ENCODE measurements at places on chromosomes 5 and 9.
A peak's percentile ranks its signal among the peaks of the same experiment; 100 is the strongest.

DNA sequence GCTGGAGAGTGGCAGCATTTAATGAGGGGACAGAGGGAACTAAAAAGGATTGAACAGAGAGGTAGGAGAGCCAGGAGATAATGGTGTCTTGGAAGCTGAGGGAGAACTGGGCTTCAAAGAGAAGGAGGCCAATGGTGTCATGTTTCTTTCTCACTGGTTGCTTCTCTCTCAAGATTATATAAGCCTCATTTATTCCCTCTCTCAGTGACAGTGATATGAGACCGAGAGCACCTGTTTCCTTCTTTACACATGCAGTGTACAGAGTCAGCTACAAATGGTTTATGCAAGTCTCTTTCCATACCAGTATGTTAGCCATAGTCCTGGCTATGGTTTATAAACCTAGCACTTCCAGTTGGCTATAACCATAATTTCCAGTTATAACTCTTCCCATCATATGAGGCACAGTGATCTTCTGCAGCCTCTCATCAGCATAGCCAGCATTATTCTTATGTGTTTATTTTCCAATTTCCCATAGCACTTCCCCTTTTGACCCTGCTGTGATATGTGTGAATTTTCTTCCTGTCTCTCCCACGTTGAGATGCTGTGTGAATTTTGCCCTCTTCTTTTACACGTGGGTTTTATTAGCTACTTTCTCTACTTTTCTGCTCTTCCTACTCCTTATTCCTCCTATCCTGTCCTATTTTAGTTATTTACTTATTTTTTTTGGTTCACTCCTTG is 71.2 kb downstream of the UNC13B start:
- no peak for DNase-seq

- peak; percentile 19 for DNase-seq
These were observed 63.3 kb upstream of the SLCO6A1 start for GRCh38 chr5:102561894-102562760.

DNA sequence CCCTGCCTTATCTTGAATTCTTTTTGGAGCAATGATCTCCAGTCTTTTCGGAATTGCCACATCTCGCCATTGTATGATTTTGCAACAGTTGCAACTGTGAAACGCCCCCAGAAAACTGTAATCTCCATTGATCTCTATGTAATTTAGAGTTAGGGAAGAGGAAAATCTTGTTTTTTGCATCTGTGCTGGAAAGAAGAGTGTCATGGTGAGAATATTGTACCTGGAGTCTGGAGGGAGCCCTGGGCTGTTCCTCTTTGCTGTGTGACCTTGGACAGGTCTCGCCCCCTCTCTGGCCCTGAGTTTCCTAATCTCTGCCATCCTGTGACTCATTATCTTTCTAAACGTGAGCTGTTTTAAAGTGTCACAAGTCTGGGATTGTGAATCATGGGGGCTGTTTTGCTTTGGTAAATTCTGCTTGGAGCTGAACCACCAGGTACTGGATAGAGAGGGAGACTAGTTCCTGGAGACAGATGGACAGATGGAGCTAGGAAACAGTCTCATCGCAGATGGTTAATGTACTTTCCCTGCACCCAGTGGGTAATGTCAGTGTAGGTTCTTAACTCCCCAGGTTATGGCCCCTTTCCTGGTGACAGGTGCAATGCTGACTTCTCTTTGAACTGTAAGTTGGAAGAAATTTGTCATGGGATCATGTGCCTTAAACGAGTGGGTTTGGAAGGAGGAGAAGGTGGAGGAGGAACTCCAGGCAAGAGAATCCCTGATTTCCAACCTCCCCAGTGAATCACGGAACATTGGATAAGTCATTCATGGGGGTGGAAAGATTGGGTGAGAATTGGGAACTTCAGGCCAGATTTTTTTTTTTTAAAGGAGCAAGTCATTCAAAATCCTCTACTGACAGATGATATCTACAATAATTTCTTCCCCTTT is 19.6 kb downstream of the PPARGC1B start:
- DNase-seq, result no peak

DNA sequence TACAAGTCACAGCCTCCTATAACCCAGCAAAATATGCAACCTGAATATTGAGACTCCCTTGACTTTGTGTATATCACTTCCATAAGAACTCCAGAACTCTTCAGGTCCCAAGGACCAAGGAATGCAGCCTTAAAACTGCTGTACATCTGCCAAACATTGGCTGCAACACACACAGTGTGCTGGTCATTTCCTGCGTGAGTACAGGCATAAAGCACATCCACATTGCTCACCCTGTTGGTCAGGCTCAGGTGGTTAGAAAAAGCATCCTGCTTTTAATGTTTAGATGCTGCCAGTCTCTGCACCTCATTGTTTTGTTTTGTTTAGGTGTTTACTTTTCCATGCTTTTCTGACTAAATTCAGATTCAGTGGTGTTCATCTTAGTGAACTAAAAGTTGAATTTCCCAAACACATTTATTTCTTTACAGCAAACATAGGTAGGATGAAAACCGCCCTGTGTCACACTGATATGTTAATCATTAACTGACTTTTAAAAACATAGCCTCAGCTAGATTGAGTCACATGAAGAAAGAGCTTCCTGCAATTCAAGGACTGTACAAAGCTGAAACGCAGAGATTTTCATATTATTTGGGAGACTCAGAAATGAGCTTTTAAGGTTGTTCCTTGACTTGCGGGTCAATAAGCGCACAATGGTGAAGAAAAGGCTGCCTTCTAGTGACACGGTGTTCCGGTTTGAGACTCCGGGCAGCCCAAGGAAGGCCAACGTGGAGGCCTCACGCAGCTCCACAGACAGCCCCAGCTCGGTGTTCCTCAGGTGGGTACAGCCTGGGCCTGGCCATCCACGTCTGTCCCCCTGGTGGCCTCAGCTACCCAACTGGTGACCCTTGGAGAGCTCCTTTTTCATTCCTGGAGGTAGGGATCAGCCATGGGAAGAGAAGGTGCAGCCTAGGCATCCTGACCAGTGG is 52.2 kb upstream of the GRAMD2B start:
- peak; percentile 56 for DNase-seq

GRCh38 chr5:54794135-54794975 is 191.0 kb downstream of the ESM1 start:
- no peak for DNase-seq

GRCh38 chr5:61159070-61159469 is 3.2 kb downstream of the SMIM15 start:
- DNase-seq, result no peak

GRCh38 chr5:74304536-74304935 is 336.0 kb downstream of the ENC1 start:
- no peak for DNase-seq

DNA sequence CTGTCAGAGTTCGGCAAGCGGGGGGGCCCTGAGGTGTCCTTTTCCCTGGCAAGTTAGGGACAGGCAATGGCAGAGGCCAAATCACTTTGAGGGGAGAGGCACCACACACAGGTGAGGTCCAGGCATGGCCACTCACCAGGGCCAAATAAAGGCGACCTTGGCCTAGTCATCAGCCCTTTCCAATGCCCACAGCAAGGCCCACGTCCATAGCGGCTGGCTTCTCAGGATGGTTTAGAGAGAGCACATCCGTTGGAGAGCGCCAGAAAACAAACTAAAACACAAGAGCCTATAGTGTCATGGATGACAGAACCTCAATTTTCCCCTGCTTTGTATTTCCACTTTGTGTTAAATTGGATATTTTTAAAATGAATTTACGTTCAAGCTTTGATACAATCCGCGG is 7.0 kb downstream of the CCNJL start:
- no peak for DNase-seq

DNA sequence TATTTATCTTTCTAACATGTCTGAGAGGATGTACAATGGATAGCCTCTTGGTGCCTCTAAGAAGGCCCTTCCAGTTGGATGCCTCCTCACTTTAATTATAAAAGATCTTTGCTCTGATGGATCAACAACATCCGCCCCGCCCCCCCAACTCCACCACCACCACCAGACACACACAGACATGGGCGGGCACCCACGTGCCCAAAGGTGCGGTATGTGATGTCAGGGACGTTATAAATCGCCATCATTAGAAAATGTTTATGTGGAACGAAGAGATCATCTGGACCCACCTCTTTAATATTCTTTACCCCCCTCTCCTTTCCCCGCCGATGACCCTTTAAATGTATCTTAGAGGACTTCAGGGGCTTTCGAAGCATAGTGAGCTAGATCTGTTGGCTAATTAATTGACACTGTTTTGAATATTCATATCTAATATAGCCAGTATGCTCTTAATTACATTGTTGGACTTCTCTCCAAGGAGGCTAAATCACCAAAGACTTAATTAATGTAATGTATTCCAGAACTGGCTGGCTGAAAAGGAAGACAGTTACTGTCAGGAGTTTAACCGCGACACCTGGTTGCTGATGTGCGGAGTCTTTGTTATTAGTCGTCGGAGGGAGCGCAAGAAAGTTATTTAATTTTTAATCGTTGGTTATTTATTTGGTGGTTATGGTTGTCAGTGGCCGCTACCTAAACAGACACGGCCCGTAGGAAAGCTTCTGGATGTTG is 6.1 kb upstream of the FOXB2 start:
- no peak for DNase-seq

DNA sequence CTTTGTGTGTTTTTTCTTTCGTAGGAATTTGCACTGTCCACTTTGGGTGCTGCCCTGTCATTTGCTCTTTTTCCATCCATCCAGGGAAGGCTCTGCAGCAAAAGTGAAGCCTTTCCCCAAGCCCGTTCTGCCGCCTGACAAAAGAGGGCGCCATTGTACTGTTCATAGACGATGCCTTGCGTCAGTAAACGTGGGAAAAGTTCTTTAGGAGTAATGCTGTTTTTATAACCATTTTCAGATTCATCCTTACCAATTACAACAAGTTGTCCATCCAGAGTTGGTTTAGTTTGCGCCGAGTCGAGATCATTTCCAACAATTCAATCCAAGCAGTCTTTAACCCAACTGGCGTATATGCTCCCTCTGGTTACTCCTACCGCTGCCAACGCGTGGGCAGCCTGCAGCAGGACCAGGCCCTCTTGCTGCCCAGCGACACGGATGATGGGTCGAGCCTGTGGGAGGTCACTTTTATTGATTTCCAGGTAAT is 34.3 kb upstream of the RPS23 start:
- peak; percentile 84 for DNase-seq

- no peak for DNase-seq
These were observed 191.7 kb downstream of the GABBR2 start for GRCh38 chr9:98516897-98517503.

DNA sequence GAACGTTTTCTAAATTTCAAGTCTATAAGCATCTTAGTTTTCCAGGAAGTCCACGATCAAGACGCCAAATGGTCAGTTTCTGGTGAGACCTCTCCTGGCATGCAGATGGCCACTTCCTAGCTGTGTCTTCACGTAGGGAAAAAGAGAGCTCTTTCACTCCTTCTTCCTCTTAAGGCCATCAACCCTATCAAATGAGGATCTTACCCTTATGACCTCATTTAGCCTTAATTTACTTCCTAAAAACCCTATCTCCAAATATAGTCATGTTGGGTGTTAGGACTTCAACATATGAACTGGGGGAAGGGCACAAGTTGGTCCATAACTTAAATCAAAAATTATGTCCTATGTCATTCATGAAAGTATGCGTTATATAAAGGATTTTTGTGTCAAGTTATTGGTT is 229.5 kb downstream of the ARL15 start:
- no peak for DNase-seq

DNA sequence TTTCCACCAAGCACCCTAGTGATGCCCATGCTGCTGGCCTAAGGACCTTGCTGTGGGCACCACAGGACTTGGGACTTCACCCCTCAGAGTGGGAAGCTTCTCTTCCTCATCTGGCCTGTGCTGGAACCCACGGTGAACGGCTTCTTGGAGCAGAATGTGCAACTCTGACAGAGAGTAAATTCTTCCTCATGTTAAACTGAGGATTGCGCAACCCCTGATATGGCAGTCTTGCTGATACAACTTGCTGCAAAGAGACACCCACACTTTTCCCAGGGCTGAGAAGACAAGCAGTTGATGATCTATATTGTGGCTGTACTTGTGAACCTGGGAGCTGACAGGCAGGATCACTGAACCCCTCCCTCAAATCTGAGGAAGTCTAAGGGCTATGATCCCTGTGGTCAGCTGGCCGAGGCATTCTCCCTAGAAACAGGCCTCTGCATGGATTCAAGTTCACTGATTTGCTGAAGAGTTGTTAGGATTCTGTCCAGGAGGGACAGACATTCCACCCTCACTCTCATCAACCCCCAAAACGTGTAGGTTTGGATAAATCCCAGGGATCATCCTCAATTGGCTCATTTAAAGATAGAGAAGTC is 307.2 kb downstream of the MTRR start:
- no peak for DNase-seq

DNA sequence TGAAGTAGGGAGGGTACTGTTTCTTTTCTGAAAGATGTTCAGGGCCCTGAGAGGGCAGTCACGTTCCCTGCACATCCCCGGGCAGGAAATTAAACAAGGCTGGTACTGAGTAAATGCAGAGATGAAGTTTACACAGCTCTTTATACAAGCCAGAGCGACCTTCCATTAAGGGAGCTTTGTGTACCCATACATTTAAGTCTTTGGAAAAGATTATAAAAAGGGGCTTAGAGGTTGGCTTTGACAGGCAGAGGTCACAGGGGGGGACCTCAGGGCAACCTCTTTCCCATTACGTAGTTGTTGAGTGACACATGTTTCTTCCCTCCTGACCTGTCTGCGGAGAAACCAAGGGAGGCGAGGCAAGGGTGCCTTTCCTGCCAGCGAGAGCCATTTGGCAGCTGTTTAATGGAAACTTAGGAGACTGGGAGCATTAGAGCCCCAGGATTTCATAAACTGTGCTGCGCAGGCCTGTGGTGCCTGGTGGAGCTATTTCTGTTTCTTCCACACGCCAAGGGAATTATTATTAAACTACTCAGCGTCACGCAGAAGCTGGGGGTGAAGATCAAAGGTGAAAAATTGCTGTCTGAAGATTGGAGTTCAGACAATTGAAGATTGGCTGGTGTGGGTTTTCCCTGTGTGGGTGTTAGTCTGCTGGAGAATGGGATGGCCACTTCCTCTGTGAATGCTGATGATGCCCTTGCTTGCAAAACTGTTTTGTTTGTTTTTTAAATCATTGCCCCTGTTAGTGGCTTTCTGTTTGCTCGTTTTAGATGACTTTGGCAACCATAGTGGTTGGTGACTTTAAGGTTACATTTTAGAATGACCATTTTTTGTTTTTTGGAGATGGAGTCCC is 3.2 kb upstream of the SMIM32 start:
- DNase-seq, result no peak

DNA sequence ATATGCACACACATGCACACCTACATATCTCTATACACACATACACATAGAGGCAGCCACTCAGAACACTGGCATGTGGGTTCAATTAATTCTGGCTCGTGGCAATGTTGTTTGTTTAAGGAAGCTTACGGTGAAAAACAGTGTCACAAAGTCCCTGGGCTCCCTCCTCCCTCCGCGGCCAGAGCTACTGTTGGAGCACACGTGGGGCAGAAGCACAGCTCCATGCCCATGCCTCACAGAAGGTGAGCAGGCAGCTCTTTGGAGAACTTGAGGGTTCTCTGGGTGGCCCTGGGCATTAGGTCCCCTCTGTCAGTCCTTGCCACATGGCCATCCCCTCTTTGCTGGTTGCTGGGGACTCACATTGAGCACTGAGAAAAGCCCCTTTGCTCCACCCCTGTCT is 107.5 kb downstream of the GADD45G start:
- DNase-seq, result no peak

- no peak for DNase-seq
These were observed 512 bp downstream of the PLK2 start for GRCh38 chr5:58459146-58460001.

GRCh38 chr5:79070350-79070667 is 742 bp downstream of the BHMT2 start:
- no peak for DNase-seq

All from astrocyte of the spinal cord (primary cell).